K562 (cell line): ENCODE measurements at places on chromosomes 3 and 15.
A peak's percentile ranks its signal among the peaks of the same experiment; 100 is the strongest.

- DNase-seq = no peak
Observed at GRCh38 chr15:39589193-39589814, 8.4 kb downstream of the THBS1 start.

DNA sequence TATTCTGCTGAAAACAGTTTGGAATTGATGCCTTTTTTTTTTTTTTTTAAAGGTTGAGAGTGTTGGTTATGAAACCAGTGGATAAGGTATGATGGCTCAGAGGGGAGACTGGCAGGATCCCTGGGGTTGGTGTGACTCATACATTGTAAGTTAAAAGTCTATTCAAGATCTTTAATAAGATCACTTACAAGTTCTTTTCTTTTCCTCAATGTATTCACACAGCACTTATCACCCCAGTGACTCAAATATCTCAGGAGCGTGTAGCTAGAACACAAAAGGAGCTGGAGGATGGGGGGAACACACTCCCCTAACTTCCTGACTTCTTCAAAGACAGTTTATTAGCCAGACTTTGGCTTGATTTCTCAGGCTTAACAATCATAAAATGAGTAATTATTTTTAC lies 285.3 kb downstream of the SV2B start:
- DNase-seq = no peak

GRCh38 chr3:141242377-141243092 lies 10.9 kb downstream of the PXYLP1 start:
- DNase-seq = no peak

DNA sequence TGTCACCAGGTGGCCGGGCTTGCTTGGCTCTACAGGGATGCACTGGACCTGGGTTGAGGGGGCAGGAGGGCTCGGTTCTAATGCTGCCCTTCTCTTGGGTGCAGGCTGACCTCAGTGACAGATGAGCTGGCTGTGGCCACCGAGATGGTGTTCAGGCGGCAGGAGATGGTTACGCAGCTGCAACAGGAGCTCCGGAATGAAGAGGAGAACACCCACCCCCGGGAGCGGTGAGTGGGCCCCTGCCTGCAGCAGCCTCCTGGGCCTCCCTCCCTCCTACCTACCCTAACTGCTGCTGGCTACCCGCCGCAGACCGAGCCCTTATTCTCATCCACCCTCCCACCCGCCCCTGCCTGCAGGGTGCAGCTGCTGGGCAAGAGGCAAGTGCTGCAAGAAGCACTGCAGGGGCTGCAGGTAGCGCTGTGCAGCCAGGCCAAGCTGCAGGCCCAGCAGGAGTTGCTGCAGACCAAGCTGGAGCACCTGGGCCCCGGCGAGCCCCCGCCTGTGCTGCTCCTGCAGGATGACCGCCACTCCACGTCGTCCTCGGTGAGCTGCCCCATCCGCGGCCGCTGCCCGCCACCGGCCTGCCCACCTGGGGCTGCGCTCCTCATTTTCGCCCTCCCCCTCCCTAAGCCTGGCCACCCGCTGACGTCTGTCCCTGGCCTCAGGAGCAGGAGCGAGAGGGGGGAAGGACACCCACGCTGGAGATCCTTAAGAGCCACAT lies 5.6 kb downstream of the FES start:
- no peak for DNase-seq

GRCh38 chr15:78133801-78134200 lies 2.6 kb upstream of the CIB2 start:
- no peak for DNase-seq

GRCh38 chr3:60909526-60909925 lies 341.7 kb downstream of the FHIT start:
- DNase-seq = no peak

GRCh38 chr3:153138276-153139210 lies 23.5 kb upstream of the RAP2B start:
- DNase-seq = no peak

DNA sequence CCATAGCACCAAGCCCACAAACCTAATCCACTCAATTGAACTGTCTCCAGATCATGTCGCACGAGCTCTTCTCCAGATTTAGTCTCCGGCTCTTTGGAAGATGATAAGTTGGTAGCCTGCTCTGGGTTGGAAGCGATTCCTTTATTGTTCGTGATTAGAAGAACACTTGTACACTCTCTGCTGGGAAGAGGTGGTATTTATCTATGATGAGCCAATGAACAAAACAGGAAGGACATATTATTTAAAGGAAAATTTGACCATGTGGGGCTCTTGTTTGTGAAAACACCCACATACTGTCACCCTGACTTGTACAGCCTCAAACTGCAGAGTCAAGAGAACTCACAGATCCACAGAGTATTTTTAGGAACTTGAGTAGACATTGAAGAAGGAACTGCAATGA lies 54.4 kb downstream of the MYZAP start:
- DNase-seq = no peak

GRCh38 chr3:65616563-65616962 lies 422.2 kb downstream of the MAGI1 start:
- DNase-seq = no peak

GRCh38 chr3:69320871-69321271 lies 65.0 kb downstream of the FRMD4B start:
- DNase-seq = no peak

GRCh38 chr3:70620956-70621355 lies 308.5 kb upstream of the MDFIC2 start:
- DNase-seq = no peak

DNA sequence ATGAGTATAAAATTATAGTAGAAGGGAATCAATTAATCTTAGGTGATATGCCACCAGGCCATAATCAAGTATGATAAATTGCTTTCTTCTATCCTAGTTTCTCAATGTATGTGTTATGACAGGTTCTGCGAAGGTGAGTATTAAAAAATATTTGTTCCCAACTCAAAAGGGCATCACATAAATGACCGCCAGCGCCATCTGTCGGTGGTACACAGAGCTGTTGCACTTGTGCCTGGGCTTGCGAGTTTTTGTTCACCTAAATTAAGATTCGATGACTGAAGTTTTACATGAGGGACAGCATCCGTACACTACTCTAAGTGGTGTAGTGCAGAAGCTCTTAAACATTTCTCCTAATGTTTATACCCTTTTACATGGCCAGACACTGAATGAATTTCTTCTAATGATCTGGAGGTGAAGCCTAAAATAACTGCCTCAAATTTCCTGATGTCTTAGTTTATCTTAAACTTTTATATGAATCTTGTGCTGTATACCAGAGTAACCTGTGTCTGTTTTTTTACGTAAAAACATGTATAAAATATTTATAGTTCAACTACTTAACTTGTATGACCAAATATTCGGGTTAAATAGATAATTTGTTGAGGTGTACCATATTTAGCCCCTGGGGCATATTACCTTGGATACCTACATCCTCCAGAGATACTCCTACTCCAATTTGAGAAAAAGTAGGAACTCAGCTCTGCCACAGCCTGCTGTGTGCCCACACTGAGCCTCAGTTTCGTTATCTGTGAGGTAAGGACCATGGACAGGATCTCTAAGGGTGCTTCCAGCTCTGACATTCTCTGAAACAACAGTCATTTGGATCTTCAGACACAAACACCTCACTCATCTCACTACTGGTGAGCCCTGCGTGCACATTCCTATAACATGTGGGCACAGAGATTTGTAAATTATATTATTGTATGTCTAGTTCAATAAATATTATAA lies 365.6 kb downstream of the MAGI1 start:
- peak; percentile 85 for DNase-seq

GRCh38 chr3:71245971-71246880 lies 337.3 kb downstream of the FOXP1 start:
- DNase-seq = peak; percentile 26

- DNase-seq = peak; percentile 51
Observed at GRCh38 chr3:4752201-4753072, 226.8 kb upstream of the BHLHE40 start.

DNA sequence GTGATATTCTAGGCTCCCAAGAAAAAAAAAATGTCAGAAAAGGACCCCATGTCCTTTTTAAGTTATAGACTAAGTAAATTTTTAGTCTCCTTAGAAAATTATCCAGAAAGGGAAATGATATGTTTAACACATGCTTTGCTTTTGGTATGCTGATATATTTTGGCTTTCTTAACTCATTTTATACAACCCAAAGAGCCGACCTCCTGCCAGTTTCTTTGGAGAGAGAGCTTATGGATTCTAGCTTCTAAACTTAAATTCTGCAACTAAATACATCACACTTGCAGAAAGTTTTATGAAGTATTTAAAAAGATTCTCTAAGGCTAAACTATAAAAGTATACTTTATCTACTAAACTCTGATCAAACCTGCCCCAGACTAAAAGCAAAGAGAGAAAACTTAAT lies 43.9 kb upstream of the ZPLD1 start:
- no peak for DNase-seq

GRCh38 chr3:128619146-128619890 lies 31.3 kb downstream of the RPN1 start:
- no peak for DNase-seq

DNA sequence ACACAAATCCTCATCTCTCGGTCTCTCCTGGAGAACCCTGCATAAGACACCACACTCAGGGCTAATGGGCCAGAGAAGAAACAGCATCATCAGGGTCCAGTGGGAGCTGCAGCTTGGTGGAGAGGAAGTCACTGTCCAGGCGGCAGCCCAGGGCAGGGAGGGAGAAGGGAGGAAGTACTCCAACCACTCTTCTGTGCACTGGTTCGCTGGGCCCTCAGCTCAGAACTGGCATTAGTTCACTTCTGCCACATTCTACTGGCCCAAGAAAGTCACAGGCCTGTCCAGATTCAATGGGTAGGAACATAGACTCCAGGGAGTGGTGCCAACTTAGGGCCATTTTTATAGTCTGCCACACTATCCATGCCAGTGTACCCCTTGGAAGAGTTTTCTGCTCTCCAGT lies 169.0 kb downstream of the ABHD5 start:
- DNase-seq = no peak

- DNase-seq = no peak
Observed at GRCh38 chr15:52308446-52309153, 13.0 kb upstream of the MYO5C start.

DNA sequence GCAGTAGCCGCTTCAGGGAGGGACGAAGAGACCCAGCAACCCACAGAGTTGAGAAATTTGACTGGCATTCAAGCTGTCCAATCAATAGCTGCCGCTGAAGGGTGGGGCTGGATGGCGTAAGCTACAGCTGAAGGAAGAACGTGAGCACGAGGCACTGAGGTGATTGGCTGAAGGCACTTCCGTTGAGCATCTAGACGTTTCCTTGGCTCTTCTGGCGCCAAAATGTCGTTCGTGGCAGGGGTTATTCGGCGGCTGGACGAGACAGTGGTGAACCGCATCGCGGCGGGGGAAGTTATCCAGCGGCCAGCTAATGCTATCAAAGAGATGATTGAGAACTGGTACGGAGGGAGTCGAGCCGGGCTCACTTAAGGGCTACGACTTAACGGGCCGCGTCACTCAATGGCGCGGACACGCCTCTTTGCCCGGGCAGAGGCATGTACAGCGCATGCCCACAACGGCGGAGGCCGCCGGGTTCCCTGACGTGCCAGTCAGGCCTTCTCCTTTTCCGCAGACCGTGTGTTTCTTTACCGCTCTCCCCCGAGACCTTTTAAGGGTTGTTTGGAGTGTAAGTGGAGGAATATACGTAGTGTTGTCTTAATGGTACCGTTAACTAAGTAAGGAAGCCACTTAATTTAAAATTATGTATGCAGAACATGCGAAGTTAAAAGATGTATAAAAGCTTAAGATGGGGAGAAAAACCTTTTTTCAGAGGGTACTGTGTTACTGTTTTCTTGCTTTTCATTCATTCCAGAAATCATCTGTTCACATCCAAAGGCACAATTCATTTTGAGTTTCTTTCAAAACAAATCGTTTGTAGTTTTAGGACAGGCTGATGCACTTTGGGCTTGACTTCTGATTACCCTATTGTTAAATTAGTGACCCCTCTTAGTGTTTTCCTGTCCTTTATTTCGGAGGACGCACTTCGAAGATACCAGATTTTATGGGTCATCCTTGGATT lies at the start of gene MLH1:
Gene MLH1 (plus strand): TSS at position 193 of the 958 bp plus-strand sequence. CDS start 30 bp downstream, at position 223.
- peak; percentile 99 for DNase-seq

DNA sequence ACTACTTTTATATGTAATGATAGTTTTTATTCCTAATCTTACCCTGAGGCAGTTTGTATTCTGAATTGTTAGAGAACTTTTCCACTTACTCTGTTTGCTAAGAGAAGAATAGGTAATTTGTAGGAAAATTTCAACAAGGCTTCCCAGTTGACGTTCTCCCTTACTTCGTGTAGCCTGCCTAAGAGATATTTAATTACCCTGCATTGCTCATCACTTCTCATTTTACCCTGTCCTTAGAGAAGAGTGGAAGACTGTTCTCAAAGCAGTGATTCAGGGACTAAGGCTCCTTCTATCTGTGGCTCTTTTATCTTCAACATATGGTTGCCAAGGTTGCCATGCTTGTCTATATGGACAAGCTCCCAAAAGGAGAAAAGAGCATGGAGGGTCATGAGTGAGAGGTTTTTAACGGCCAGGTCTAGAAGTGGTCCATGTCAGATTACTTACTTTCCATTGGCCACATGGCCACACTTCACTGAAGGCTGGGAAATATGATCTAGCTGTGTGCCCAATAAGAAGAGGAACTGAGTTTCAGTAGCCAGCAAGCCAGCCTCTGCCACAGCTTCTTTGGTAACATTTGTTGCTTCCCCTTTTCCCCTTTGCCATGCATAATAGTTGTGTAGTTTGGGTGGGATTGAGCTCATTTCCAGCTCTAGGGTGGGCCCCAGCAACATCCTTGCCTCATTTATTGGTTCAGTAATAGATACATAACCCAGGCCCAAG lies 22.1 kb downstream of the PDE8A start:
- DNase-seq = no peak

DNA sequence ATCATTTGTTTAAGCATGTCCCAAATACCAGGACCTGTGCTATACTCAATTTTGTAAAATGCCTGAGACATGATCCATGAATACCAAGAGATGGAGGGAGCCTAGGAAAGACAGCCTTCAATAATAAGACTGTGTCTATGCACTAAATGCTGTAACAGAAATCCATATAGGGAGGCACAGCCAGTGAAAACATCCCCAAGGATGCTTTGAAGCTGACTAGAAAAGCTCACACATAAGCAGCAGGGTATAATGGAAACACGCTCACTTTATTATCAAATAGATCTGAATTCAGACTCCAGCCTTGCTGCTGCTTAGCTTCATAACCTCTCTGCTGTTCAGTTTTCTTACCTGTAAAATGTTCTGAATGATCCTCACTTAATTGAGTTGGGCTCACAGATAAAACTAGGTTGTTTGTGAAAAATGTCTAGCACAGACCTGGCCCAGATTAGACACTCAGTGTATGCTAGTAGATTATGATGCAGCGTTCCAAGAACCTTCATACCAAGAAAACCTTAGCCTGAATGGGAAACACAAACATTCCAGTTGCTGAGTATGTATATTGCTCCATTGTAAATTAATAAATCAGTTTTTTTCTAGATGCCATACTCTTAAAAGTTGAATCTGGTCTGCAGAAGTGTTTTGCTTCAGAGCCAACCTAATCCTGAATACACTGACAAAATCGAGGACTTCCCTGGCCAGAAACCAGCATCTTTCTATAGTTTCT lies 3.8 kb upstream of the LARP6 start:
- DNase-seq = no peak
